Chondrocyte (in vitro differentiated cells): ENCODE measurements at places on chromosomes 4 and X.

GRCh38 chr4:139915037-139915436, 238.9 kb downstream of the MAML3 start:
- DNase-seq = no peak
- H3K36me3 ChIP-seq = no peaks in the 10 kb centered on the region
- H3K4me1 ChIP-seq = peaks cover 63% of the 10 kb centered on the region
- no peak overlapping the region for H3K27ac ChIP-seq
- no peak overlapping the region for H3K4me3 ChIP-seq
- H3K27me3 ChIP-seq = no peaks in the 10 kb centered on the region

GRCh38 chr4:148944136-148944838, 502.1 kb upstream of the NR3C2 start:
- no peak overlapping the region for H3K27ac ChIP-seq
- H3K27me3 ChIP-seq = no peaks in the 10 kb centered on the region
- H3K36me3 ChIP-seq = no peaks in the 10 kb centered on the region
- H3K4me3 ChIP-seq = no peak overlapping the region
- no peak for DNase-seq

GRCh38 chrX:42246814-42247213, 323.5 kb upstream of the CASK start:
- H3K4me3 ChIP-seq = no peak overlapping the region
- no peaks in the 10 kb centered on the region for H3K27me3 ChIP-seq
- no peaks in the 10 kb centered on the region for H3K36me3 ChIP-seq
- no peaks in the 10 kb centered on the region for H3K4me1 ChIP-seq
- no peak overlapping the region for H3K27ac ChIP-seq

DNA sequence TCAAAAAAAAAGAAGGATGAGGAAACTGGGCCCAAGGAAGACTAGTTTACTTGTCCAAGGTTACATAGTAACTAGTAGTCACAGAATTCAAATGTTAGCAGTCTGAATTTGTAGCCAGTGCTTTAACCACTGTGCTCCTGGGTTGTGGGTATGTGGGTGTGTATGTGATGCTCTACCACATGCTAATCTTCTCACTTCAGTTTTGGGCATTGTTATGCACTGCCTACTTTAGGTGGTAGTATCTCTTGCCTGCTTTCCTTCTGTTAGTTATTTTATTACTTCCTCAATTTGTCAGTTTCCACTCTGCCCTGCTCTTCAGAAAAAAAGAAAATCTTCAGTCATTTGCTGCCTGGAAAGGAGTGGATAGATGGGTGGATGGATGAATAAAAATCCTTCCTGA, 219.2 kb downstream of the RPA4 start:
- DNase-seq = no peak
- H3K4me3 ChIP-seq = no peak overlapping the region
- no peaks in the 10 kb centered on the region for H3K4me1 ChIP-seq
- H3K27ac ChIP-seq = no peak overlapping the region

- no peak for DNase-seq
- peaks cover 4% of the 10 kb centered on the region for H3K36me3 ChIP-seq
- H3K27me3 ChIP-seq = no peaks in the 10 kb centered on the region
- H3K27ac ChIP-seq = no peak overlapping the region
Measured at GRCh38 chr4:154039435-154040343, 250.8 kb upstream of the SFRP2 start.

DNA sequence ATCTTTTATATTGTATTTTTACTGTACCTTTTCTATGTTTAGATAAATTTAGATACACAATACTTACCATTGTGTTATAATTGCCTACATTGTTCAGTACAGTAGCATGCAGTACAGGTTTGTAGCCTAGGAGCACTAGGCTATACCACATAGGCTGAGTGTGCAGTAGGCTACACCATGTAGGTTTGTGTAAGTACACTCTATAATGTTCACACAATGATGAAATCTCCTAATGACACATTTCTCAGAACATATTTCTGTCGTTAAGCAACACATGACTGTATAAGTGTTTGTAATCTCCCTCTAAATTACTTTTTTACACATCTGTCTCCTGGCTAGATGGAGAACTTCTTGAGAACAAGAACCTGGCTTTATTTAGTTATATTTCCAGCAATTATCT, 40.3 kb downstream of the UCHL1 start:
- H3K36me3 ChIP-seq = no peaks in the 10 kb centered on the region
- DNase-seq = no peak

- H3K4me3 ChIP-seq = no peak overlapping the region
- peak overlapping the region; percentile 86 for H3K27ac ChIP-seq
- peaks cover 23% of the 10 kb centered on the region for H3K4me1 ChIP-seq
- no peaks in the 10 kb centered on the region for H3K27me3 ChIP-seq
- no peaks in the 10 kb centered on the region for H3K36me3 ChIP-seq
Measured at GRCh38 chrX:133726211-133726630, 259.2 kb downstream of the GPC3 start.

DNA sequence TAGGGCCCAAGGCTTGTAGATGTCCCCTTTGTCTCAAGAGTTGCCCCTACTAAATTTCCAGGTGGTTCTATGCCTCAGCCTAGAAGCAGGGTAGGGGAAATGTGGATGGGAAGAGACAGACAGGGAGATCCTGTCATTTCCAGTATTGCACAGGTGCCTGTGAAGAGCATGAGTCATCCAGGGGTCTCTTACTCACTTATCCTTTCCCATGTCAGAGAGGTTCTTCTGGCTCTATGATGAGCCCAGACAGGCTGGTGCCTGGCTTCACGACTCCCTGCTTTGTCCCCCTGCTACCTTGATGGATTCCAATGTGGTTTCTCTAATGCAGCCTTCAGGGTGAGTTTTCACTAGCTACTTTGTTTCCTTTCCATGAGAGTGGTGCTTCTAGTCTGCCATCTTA, 35.2 kb upstream of the DDX60 start:
- no peak overlapping the region for H3K4me3 ChIP-seq
- H3K27ac ChIP-seq = no peak overlapping the region
- H3K36me3 ChIP-seq = peaks cover 5% of the 10 kb centered on the region
- H3K4me1 ChIP-seq = no peaks in the 10 kb centered on the region
- no peaks in the 10 kb centered on the region for H3K27me3 ChIP-seq

- peaks cover 61% of the 10 kb centered on the region for H3K27me3 ChIP-seq
- no peaks in the 10 kb centered on the region for H3K36me3 ChIP-seq
- no peak for DNase-seq
- H3K27ac ChIP-seq = no peak overlapping the region
- no peaks in the 10 kb centered on the region for H3K4me1 ChIP-seq
Measured at GRCh38 chr4:174198828-174199227, 84.6 kb downstream of the FBXO8 start.

- no peaks in the 10 kb centered on the region for H3K4me1 ChIP-seq
- H3K27ac ChIP-seq = no peak overlapping the region
- peaks cover 7% of the 10 kb centered on the region for H3K27me3 ChIP-seq
- no peak overlapping the region for H3K4me3 ChIP-seq
- DNase-seq = no peak
- H3K36me3 ChIP-seq = no peaks in the 10 kb centered on the region
Measured at GRCh38 chrX:100418556-100418955, 8.5 kb upstream of the PCDH19 start.

GRCh38 chr4:169385376-169385775, 114.6 kb upstream of the SH3RF1 start:
- no peak overlapping the region for H3K4me3 ChIP-seq
- DNase-seq = no peak
- H3K27ac ChIP-seq = no peak overlapping the region
- no peaks in the 10 kb centered on the region for H3K27me3 ChIP-seq

- H3K27ac ChIP-seq = no peak overlapping the region
- DNase-seq = no peak
- no peaks in the 10 kb centered on the region for H3K4me1 ChIP-seq
- no peaks in the 10 kb centered on the region for H3K36me3 ChIP-seq
- no peak overlapping the region for H3K4me3 ChIP-seq
Measured at GRCh38 chrX:111387470-111388070, 24.4 kb downstream of the DCX start.

- H3K36me3 ChIP-seq = no peaks in the 10 kb centered on the region
- no peaks in the 10 kb centered on the region for H3K27me3 ChIP-seq
- H3K4me1 ChIP-seq = no peaks in the 10 kb centered on the region
- no peak for DNase-seq
Measured at GRCh38 chr4:134948110-134948642, 746.6 kb upstream of the PABPC4L start.

GRCh38 chr4:112288455-112288854, 2.8 kb upstream of the TIFA start:
- H3K27me3 ChIP-seq = no peaks in the 10 kb centered on the region
- H3K36me3 ChIP-seq = no peaks in the 10 kb centered on the region
- no peak overlapping the region for H3K27ac ChIP-seq
- H3K4me3 ChIP-seq = no peak overlapping the region
- peaks cover 21% of the 10 kb centered on the region for H3K4me1 ChIP-seq

DNA sequence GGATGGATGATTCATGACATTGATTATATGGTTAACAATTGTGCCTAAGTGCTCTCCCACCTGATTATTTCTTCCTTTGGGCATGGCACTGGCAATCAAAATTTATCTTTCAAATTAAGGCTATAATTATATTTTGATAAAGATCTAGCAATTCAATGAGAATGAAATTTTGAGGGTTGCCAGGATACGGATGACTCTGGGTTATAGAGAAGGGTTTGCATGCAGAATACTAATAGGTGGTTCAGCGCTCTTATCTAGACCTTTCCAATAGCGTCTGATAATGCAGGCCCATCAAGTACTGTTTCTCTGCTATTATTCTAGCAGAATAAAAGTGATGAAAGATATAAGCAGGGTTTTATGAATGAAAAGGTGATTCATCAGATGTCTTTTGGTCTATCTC, 74.9 kb upstream of the SCML1 start:
- H3K4me1 ChIP-seq = peaks cover 8% of the 10 kb centered on the region
- DNase-seq = no peak
- no peak overlapping the region for H3K4me3 ChIP-seq
- H3K36me3 ChIP-seq = no peaks in the 10 kb centered on the region
- no peaks in the 10 kb centered on the region for H3K27me3 ChIP-seq

DNA sequence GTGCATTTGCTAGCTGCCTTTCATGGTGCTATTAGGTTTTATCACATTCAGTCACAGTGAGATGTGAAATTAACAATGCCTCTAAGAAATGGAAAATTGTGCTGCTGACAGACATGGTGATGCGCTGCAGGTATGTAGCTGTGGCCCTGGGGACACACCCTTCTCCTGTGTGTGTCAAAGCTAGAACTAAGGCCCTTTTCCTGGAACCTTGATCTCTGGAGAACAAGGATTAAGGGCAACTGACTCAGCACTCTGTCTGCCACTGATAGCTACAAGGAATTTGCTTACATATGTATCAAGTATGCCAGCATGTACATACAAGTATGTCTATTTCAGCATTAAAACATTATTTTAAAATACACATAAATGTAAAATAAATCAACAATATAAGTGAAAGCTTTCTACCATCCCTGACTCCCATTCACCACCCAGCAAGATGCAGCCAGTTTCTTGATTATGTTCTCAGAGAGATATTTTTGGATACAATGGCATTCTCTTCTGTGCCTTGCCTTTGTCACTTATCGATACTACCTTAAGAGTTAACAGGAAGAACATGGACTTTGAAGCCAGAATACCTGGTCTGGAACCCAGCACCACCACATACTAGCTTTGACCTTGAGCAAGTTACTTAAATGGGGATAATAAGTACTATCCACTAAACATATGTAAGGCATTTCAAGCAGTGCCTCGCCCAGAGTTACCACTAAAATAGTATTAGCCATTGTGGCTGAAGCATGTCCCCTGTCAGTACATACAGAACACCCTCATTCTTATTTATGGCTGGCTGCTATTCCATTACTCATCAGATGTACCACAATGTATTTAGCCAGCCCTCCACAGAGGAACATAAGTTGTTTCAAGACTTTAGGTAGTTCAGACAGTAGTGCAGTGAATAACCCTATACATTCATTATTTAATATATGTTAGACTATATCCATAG, 68.5 kb downstream of the NPNT start:
- H3K36me3 ChIP-seq = no peaks in the 10 kb centered on the region
- no peak overlapping the region for H3K27ac ChIP-seq
- H3K4me1 ChIP-seq = peaks cover 31% of the 10 kb centered on the region
- DNase-seq = no peak
- no peak overlapping the region for H3K4me3 ChIP-seq

- no peak for DNase-seq
- no peaks in the 10 kb centered on the region for H3K27me3 ChIP-seq
- peak overlapping the region; percentile 92 for H3K27ac ChIP-seq
- H3K36me3 ChIP-seq = peaks cover 1% of the 10 kb centered on the region
Measured at GRCh38 chr4:2009651-2010233, 968 bp upstream of the NELFA start.

GRCh38 chrX:37712458-37712857, 26.9 kb downstream of the XK start:
- H3K27me3 ChIP-seq = peaks cover 12% of the 10 kb centered on the region
- H3K36me3 ChIP-seq = no peaks in the 10 kb centered on the region
- no peaks in the 10 kb centered on the region for H3K4me1 ChIP-seq
- H3K4me3 ChIP-seq = no peak overlapping the region
- DNase-seq = no peak

DNA sequence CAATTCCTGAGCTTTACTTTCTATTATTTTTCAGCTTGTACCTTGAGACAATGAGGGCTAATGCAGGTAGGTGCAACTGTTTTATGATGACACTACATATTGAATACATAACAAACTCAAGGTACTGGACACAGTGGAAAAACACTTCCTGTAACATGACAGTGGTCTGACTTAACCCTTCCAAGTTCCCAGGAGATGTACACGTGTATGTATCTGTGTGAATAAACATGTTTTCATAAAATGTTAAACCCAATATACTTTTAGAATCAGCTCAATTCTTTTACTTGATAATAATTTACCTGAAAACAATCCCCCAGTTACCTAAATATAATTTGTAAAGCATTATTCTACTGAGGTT, 1.2 kb upstream of the PPARGC1A start:
- H3K4me3 ChIP-seq = peak overlapping the region; percentile 75
- no peaks in the 10 kb centered on the region for H3K36me3 ChIP-seq
- H3K27ac ChIP-seq = peak overlapping the region; percentile 73
- no peak for DNase-seq

DNA sequence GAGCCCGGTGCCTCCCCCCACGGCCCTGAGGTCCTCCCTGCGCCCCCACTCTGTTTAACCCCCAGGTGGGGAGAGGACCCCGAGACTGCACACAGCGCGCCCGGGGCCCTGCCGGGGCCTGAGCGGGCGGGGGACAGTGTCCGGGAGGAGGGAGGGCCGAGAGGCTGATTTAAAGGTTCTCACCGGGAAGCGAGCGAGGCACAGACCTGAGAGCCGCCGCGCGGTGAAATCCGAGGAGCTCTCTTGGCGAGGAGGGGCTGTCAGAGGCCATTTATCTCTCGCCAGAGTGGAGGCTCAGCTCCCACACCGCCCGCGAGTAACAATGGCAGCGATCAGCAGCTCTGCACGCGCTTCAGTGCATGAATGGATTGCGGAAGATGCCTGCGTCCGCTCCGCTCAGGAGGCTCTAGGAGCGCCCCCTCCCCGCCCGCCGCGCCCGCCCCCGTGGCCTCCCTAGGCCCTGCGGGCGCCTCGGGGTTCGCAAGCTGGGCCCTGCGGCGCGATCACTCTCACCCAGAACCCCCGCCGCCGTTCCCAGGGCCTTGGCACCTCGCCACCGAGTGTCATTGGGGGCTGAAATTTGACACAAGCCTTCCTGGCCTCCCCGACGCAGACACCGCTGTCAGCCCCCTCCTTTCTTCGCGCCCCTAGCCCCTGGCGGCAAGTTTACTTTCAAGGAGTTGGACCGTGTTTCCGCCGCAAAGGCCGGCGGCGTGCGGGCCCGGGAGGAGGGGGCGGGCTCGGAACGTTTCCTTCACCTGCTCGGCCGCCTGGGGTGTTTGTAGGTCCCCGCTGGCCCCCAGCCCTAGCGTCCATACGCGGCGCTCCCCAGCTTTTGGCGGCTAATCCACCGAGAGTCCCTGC, 48.7 kb upstream of the BCOR start:
- H3K4me1 ChIP-seq = peaks cover 13% of the 10 kb centered on the region
- H3K36me3 ChIP-seq = no peaks in the 10 kb centered on the region
- H3K27ac ChIP-seq = no peak overlapping the region
- DNase-seq = no peak
- H3K27me3 ChIP-seq = no peaks in the 10 kb centered on the region

GRCh38 chr4:123106747-123107146, 184.3 kb upstream of the NUDT6 start:
- no peak overlapping the region for H3K27ac ChIP-seq
- DNase-seq = no peak
- H3K36me3 ChIP-seq = peaks cover 3% of the 10 kb centered on the region
